ENCODE measurements at places on chromosomes 6 and 20.

GRCh38 chr20:35555951-35556645 lies 14.2 kb downstream of the ERGIC3 start:
- DNase-seq: no peak

GRCh38 chr6:22821664-22822320 lies 252.4 kb downstream of the HDGFL1 start:
- DNase-seq: no peak

DNA sequence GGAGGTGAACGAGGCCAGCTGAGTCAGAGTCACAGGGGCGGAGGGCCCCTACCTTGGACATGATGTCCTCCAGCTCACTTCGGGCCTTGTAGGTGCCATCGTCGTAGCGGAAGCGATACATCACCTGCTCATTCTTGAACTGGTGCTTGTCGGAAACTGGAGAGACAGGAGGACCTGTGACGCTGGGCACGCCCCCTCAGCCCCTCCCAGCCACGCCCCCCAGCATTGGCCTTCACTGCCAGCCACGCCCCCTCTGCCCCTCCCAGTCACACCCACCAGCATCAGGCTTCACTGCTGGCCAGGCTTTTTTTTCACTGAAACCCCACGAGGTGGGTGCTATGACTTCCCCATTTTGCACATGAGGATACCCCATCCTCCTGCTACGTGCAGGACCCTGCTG lies 148.2 kb downstream of the PREX1 start:
- no peak for DNase-seq

- no peak for DNase-seq
These were observed 115.1 kb downstream of the ADTRP start for GRCh38 chr6:11663519-11663918.

- DNase-seq: no peak
These were observed 11.2 kb downstream of the GCNT2 start for GRCh38 chr6:10532392-10532791.

- no peak for DNase-seq
These were observed 16.9 kb downstream of the RBM38 start for GRCh38 chr20:57408131-57408530.

DNA sequence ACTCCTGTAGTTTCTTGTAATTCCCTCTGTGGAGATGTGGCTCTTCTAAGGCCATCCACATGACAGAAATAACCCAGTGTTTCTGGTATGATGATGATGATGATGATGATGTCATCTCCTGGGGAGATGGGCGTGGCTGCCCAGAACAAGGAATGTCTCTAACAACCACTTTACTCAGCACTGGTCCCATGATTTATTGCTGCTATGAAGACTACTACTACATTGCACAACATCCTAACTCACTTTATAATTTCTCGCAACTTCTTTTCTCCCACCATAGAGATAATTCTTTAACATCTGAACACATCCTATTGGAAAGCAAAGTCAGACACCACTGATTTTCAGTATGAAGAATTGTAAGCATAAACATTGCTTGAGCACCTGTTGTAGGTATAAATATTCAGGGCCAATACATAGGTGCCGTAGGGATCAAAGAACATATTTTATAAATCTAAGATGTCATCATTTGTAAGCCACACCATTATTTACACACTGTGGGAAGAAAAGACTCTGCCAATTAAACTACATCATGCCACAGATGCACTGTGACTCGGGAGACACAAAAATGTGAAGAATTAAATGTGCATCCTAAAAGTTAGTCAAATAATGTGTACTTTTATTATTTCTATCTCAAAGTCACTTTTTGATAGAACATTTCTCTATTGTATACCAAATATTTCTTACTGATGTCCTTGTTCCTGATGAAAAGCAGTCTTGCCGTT lies 6.4 kb downstream of the TPMT start:
- DNase-seq: no peak

- DNase-seq: no peak
These were observed 201.0 kb upstream of the FLRT3 start for GRCh38 chr20:14538433-14538832.

DNA sequence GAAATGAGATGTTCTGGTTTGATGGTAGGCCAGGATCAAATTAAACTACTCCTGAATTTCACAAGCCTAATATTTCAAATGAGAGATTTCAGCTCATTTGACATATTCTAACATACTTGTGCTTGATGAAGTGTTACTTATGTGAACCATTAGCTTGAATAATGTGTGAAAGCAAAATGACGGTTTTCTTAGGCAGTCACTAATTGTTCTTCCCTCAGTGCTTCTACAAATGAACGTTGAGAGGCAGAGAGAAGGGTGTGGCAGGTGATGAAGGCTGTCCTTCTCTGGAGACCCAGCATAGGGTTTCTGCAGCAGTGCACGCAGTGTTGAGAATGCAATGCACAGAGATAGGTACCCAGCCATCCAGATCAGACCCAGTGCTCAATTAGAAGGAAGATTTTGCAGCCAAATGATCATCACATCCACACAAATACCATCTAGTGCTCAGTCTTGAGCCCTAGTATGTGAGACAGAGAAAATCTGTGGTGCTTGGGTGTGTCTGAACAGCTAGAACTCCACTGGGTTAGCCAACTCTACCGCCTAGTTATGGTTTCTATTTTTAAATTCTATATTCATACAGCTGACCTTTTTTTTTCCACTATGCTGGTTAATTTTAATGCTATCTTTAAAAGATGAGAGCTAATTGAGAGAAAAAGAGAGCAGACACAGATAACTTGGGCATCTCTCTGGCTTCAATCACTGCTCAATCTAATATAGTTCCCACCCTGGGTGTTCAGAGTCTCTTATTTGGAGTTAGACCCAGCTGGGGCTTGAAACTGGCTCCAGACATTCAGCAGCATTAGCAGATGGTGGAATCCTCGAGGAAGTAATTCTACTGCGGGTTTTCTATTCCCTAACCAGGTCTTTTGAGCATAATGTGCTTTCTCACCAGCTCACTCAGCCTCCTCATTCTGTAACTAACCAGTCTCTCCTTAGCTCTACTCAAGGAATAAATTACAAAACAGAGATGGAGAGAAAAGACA lies 4.4 kb upstream of the MYLIP start:
- no peak for DNase-seq

DNA sequence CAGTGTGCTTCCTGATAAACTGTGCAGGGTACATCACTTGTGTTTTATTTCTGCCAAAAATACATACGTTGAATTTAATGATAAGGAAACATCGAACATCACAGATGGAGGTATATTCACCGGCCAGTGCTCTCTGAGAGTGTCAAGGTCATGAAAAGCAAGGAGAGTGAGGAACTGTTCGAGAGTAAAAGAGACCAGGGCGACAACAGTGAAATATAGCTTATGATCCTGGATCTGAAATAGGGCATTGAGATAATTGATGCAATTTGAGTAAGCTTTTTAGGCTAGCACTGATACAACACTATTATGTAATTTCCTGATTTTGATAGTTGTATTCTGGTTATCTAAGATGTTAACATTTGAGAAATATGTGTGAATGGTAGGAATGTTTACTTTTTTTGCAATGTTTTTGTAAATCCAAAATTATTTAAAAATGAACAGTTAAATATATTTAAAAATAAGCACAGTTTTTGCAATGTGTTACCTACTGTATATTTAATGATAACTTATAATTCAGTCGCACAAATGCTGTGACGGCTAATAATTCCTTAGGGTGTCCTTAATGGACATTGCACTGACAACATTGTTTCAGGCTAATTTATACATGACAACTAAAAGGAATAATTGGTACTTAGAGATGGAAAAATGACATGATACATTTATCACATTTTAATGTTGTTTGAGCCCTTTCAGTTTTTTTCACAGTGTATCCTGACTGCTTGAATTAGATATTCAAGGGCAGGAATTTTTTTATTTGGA lies 9.9 kb downstream of the RAB32 start:
- no peak for DNase-seq

GRCh38 chr20:64137598-64138031 lies 26.6 kb upstream of the MYT1 start:
- no peak for DNase-seq

Data from stimulated activated CD4-positive, alpha-beta T cell treated with anti-CD3 and anti-CD28 coated beads, Interleukin-2, amount 100 ng/mL, for 4 hours (primary cell).